ENCODE measurements at places on chromosomes 1 and 21. TPM values are rescaled to one million over a fixed set of nuclear protein-coding genes. Genes with fewer than 3 reads are reported as not detected.

FAM151A gene
- total RNA-seq, result not detected

TEX35 gene
- total RNA-seq, result 0.03 TPM

GJB4 gene
- 0.15 TPM for total RNA-seq

NKAIN1 gene
- 0.98 TPM for total RNA-seq

PLA2G2D gene
- total RNA-seq, result not detected
